Gastroesophageal sphincter (tissue), 4 donors: ENCODE measurements at places on chromosomes 5 and 9.

GRCh38 chr9:125679597-125680189 is 27.3 kb downstream of the MAPKAP1 start:
- ATAC-seq: no peak

DNA sequence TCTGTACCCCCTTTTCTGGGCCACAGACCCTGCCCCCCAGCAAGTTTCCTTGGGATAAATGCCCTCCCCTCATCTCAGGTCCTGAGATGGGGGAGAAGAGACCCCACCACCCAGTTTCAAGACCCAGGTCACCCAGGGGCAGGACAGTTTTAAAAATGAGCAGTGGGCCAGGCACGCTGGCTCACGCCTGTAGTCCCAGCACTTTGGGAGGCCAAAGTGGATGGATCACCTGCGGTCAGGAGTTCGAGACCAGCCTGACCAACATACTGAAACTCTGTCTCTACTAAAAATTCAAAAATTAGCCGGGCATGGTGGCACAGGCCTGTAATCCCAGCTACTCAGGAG is 6.1 kb downstream of the PTGES2 start:
- ATAC-seq: no peak

- ATAC-seq: no peak
These were observed 75.4 kb downstream of the CFAP77 start for GRCh38 chr9:132485393-132485792.

GRCh38 chr5:98768160-98768959 is 5.1 kb upstream of the RGMB start:
- ATAC-seq: no peak

- no peak for ATAC-seq
These were observed 63.6 kb downstream of the FRMD3 start for GRCh38 chr9:83474631-83475030.

GRCh38 chr5:171801-172331 is 19.4 kb upstream of the LRRC14B start:
- ATAC-seq: no peak

DNA sequence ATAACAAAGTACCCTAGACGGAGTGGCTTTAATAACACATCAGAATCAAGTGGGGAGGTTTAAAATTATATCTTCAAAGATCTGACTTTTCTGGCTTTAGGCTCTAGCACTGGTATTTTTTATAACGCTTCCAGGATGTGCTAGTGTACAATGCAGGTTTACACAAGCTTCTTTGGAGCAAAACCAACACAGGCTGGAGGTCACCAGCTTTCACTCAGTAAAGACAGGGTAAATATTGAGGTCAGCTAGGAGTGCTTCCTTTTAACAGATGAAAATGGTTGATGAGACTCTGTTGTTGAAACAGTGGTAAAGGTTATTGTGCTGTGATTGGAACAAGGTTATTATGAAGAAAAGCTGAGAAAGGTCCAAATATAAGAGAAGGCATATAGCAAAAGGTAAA is 414.2 kb downstream of the TAF11L14 start:
- ATAC-seq: no peak

DNA sequence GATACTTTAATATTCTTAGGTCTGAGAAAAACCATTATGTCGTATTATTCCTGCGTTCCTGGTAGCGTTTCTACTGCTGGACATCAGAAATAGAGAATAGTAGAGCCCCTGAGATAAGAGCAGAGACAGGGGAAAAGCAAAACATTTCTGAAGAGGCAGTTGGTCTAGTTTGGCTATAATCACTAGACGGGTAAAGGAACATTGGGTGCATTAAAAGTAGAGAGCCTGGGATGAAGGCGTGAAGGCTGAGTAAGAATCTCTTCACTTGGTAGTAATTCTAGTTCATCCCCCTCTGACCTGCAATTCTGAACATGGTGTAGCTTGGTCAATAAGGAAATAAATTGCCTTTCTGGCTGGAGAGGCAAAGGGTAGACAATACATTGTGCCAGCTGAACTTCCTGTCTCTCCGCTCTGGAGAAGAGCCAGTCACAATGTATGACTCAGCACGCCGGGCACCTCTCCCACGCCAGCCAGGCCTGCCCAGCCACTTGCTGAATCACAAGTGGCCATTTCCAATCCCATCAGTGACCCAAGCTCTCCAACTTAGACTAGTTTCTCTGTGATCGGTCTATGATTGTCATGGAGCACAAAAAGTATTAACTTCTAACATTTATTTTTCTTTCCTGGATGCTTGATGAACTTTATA is 75.4 kb downstream of the STK32A start:
- ATAC-seq: peak; percentile 82

DNA sequence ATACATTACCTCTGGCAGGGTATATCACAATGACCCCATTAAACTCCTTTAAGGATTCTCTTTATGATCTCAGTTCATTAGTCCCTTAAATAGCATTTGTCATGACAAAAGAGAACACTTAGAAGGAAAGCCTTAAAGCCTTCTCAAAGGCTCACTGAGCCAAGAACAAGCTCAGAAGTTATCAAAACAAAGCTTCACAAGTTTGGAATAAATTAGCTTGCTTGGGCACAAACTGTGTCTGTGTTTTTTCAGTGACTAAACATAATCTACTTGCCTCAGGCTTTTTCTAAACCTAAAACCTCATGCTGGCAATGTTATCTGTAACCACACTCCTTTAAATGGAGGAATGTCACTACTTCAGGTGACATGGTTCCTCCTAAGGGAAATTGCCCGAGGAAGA is 1114.9 kb upstream of the C9orf72 start:
- no peak for ATAC-seq

DNA sequence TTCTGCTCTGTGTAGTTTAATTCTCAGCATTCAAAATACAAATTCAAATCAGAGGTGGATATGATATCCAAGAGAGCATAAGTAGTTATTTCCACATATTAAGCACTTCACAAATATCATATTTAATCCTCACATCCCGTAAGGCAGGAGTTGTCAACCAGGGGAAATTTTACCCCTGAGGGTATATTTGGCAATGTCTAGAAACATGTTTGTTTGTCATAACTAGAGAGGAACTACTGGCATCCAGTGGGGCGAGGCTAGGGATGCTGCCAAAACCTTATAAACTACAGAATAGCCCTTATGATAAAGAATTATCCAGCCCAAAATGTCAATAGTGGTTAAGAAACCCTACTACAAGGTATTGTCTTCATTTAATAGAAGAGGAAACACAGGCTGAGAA is 619.4 kb downstream of the SLCO4C1 start:
- ATAC-seq: no peak

DNA sequence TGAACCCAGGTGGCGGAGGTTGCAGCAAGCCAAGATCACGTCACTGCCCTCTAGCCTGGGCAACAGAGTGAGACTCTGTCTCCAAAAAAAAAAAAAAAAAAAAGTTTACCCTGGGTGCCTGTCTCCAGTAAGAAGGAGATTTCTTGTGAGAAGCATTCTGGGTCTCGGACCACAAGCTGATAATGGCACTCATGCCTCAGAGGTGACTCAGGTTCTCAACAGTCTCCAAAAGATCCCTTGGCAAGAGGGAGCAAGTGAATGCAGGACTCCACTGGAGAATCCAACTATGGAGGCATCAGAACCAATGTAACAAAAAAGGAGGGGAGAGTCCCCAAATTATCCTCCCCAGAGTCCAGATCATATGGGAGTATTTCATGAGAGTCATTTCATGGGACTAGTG is 106.0 kb upstream of the LRRTM2 start:
- no peak for ATAC-seq
